ENCODE measurements at places on chromosomes 13 and 19. TPM values are rescaled to one million over a fixed set of nuclear protein-coding genes. Genes with fewer than 3 reads are reported as not detected.

FLT3 gene
- 0.81 TPM for total RNA-seq

ZNF429 gene
- total RNA-seq = 20.0 TPM

GGACT gene
- total RNA-seq = 0.27 TPM

NKG7 gene
- total RNA-seq = 4.4 TPM

DNA sequence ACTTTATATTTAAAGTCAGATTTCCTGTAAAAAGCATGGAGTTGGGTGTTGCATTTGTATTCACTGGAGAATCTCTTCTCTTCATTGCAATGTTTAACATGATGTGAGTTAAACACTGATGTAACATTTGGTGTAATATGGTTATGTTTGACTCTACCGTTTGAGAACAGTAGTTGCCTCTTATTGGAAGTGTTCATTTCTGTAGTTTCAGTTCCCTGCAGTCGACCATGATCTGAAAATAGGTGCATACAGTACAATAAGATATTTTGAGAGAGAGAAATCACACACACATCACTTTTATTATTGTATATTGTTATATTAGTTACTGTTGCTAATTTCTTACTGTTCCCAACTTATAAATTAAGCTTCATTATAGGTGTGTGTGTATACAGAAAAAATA, 105.2 kb upstream of the SPACA7 start:
- no peaks in the 10 kb centered on the region for H3K27me3 ChIP-seq
- no peak overlapping the region for H3K4me3 ChIP-seq

DNA sequence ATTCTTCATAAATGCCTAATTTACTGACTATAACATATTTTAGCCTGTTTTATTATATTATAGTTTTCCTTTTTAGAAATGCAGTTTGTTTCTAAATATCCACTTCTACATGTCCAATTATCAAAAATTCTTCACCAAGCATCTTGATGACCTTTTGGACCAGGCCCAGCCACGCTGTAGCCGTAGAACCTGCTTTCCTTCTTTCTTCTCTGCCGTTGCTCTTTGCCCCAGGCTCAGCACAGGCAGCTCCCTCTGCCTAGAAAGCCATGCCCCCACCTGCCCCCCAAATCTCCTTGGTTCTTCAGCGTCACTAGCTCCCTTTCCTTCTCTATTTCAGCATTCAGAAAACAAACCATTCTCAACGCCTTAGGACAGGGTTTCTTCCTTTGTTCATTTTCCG, 65.4 kb downstream of the ESD start:
- peaks cover 40% of the 10 kb centered on the region for H3K36me3 ChIP-seq
- no peak overlapping the region for H3K4me3 ChIP-seq
- H3K27me3 ChIP-seq = no peaks in the 10 kb centered on the region
- no peaks in the 10 kb centered on the region for H3K4me1 ChIP-seq
- H3K27ac ChIP-seq = no peak overlapping the region

GRCh38 chr19:1245494-1246264, 2.7 kb upstream of the MIDN start:
- peak overlapping the region; percentile 87 for H3K27ac ChIP-seq
- peaks cover 41% of the 10 kb centered on the region for H3K4me1 ChIP-seq
- no peaks in the 10 kb centered on the region for H3K36me3 ChIP-seq
- no peaks in the 10 kb centered on the region for H3K27me3 ChIP-seq
- no peak for DNase-seq
- H3K4me3 ChIP-seq = peak overlapping the region; percentile 60

GRCh38 chr13:74151859-74152258, 17.7 kb upstream of the KLF12 start:
- no peak overlapping the region for H3K27ac ChIP-seq
- no peak for DNase-seq
- H3K4me3 ChIP-seq = no peak overlapping the region
- H3K36me3 ChIP-seq = no peaks in the 10 kb centered on the region

DNA sequence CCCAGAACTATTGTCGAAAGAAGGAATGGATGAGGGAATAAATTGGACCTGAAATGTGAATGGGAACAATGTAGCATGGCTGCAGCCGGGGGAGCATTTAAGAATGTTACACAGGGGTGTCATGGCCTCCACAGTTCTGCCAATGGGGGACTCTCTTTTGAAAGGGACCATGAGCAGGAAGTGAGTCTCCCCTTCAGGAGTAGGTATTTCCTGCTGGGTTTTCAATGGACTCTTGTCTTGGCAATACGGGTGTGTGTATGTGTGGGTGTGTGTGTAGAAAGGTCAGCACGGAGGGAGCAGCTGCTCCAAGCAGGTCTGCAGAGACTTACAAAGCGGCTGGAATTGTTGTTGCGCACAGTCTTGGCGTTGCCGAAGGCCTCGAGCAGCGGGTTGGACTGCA, 24.4 kb downstream of the MYO1F start:
- no peak overlapping the region for H3K27ac ChIP-seq
- no peaks in the 10 kb centered on the region for H3K4me1 ChIP-seq
- no peaks in the 10 kb centered on the region for H3K36me3 ChIP-seq
- H3K27me3 ChIP-seq = no peaks in the 10 kb centered on the region

DNA sequence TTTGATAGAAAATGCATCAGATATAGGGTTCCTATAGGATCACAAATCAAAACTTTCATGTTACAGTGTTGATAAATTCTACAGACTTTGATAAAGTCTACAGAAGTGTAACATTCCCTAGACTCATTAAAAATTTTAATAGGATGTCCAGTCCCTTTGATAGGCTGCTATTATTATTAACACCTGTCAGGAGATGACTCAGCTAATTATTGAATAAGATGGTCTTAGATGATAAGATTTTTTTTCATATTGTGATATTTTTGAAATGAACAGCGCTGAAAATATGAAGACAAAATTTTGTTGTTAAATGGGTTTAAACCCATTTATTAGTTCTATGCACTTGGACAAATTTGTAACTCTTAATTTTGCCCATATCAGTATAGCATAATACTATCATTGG, 356.8 kb upstream of the SLITRK1 start:
- H3K27ac ChIP-seq = no peak overlapping the region
- no peak overlapping the region for H3K4me3 ChIP-seq
- H3K36me3 ChIP-seq = no peaks in the 10 kb centered on the region

DNA sequence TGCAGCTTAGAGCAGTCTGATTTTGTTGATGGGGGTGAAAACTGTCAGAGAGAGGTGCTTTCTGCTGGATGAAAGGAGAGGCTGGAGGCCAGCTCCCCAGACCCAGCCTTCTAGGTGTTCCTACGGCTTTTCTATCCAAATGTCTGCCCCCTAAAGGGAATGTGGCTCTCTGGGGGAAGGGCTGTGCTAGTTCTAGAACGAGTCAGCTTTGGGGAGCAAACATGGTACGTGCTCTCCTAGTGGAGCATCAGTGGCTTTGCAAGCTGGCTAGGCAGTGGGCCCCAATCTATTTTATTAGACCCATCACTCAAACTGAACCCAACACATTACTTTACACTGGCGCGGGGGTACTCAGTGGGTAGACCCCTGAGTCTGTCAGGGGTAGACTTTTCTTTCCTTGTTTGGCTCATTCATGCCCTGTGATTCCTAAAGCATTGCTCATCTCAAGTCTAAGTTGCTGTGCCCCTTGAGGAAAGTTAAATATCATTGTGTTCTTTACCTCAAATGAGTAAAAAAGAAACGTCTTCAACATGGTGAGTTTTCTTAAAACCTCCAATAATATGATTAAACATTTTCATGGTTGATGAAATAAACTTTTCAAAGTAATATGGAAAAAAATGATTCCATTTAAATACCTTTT, 254.9 kb downstream of the DLEU7 start:
- H3K27me3 ChIP-seq = no peaks in the 10 kb centered on the region
- H3K4me1 ChIP-seq = peaks cover 8% of the 10 kb centered on the region
- H3K27ac ChIP-seq = no peak overlapping the region
- no peaks in the 10 kb centered on the region for H3K36me3 ChIP-seq
- no peak overlapping the region for H3K4me3 ChIP-seq
- no peak for DNase-seq

DNA sequence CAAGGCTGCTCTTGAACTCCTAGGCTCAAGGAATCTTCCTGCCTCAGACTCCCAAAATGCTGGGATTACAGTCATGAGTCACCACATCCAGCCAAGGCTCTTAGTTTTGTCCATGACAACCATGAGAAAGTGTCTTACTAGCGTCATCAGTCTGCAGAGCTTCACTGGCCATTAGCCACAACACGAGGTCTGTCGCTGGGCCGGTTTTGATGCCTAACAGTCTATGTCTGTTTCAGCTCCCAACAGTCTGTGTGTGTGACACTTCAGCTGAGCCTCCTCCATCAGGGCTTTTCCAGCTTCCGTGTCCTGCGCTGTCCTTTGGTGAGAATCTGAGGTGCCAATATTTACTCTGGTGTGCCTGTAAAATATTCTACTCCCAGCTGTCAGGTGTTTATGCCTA, 47.6 kb downstream of the CEP89 start:
- no peaks in the 10 kb centered on the region for H3K27me3 ChIP-seq
- no peak overlapping the region for H3K4me3 ChIP-seq
- DNase-seq = no peak
- H3K27ac ChIP-seq = no peak overlapping the region
- H3K4me1 ChIP-seq = no peaks in the 10 kb centered on the region

DNA sequence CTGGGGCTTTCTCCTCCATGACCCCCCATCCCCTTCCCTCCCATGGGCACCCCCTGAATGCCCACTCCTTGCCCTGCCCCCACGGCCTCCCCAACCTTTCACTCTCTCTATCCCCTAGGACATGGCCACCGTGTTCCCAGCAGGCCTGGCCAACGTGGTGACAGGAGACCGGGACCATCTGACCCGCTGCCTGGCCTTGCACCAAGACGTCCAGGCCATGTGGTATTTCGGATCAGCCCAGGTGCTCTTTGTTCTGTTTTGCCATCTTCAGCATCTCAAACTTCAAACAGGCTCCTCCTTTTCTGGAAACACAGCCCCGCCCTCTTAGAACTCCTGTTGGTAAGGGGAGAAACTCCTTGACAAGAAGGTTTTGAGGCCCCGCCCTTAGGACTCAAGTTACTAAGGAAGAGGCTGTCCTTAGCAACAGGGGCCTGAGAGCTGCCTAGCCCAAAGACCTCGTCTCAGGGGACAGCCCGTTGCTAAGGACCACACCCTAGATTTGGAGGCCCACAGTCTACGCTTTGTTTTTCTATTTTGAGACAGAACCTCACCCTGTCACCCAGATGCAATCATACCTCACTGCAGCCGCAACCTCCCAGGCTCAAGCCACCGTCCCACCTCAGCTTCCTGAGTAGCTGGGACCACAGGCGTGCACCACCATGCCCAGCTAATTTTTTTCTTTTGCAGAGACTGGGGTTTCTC, 5.1 kb upstream of the FLT3LG start:
- no peak overlapping the region for H3K27ac ChIP-seq
- no peaks in the 10 kb centered on the region for H3K36me3 ChIP-seq
- DNase-seq = peak; percentile 31
- peaks cover 4% of the 10 kb centered on the region for H3K4me1 ChIP-seq

DNA sequence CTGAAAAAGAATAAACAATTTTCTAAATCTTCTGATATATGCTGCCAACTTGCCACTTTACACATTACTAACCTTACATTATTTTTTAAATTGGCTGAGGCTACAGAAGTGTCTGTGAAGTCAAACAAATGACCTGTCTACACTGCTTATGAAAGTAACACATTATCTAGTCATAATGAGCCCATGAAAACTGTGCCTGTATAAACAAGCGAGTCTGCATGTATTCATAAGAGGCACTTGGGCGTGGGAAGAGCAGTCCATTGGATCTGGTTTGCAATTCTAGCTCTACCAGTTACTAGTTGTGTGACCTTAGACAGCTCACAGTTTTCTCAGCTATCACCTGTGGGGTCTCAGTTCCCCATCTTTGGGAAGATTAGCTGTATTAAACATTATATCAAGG, 3.1 kb downstream of the VPS36 start:
- no peaks in the 10 kb centered on the region for H3K27me3 ChIP-seq
- no peaks in the 10 kb centered on the region for H3K36me3 ChIP-seq
- peaks cover 19% of the 10 kb centered on the region for H3K4me1 ChIP-seq
- H3K27ac ChIP-seq = no peak overlapping the region
- H3K4me3 ChIP-seq = no peak overlapping the region

GRCh38 chr13:48727241-48728011, 73.7 kb downstream of the CYSLTR2 start:
- no peak overlapping the region for H3K4me3 ChIP-seq
- H3K27me3 ChIP-seq = no peaks in the 10 kb centered on the region
- no peak for DNase-seq
- no peaks in the 10 kb centered on the region for H3K36me3 ChIP-seq
- H3K27ac ChIP-seq = no peak overlapping the region

DNA sequence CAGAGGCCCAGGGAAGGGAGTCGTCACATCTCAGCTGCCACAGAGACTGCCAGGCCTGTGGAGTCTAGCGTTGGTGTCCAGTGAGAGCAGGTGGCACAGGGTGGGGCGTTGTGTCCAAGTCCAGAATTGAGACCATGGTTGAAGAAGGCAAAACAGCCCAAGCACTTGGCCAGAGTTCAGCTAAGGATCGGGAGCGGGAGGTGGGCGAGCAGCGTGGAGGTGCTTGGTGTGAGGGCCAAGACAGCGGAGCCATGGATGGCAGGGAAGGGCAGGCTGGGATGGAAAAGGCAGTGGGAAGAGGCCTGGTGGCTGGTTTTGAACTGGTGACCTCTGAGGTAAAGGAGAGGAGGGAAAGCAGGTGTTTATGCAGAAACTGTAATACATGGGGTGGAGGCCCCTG, 8.0 kb downstream of the IGFLR1 start:
- H3K4me1 ChIP-seq = no peaks in the 10 kb centered on the region
- no peak overlapping the region for H3K27ac ChIP-seq
- no peak for DNase-seq
- H3K27me3 ChIP-seq = no peaks in the 10 kb centered on the region
- H3K36me3 ChIP-seq = peaks cover 68% of the 10 kb centered on the region

DNA sequence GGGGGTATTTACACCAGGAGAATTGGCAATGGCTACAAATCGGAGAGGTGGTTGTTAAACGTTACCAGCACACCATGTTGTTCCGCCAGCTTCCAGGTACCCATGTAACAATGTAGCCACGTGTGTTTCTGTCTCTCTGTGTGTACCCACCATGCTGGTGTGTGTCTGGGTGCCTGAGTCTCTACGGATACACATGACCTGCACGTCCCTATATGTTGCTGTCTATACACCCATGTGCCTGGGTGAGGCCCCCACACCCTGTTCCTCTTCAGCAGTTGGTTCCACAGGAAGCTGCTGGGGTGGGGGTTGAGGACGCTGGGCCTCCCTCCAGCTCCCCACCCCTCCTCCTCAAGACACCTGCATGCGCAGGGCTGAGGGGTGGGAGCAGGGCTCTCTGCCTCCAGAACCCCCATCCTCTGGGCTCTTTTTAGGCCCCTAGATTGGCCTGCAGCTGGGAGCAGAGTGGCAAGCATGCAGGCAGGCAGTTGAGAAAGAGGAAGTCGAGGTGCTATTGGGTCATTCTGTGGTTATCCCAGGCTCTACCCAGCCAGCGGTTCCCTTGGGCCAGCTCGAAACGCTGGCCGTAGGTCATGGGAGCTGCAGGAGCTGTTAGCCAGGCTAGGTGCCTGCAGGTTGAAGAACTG, at the start of gene ARHGEF18:
Gene ARHGEF18 (plus strand): TSS at position 351 of the 644 bp plus-strand sequence. CDS start 13,954 bp downstream, outside the sequence.
- DNase-seq = no peak
- H3K27me3 ChIP-seq = no peaks in the 10 kb centered on the region
- H3K4me1 ChIP-seq = no peaks in the 10 kb centered on the region
